Hematopoietic multipotent progenitor cell treated with erythropoietin and hydrocortisone succinate and interleukin-3 and kit ligand, for 4 days (in vitro differentiated cells): ENCODE measurements at places on chromosomes 2 and 18.

DNA sequence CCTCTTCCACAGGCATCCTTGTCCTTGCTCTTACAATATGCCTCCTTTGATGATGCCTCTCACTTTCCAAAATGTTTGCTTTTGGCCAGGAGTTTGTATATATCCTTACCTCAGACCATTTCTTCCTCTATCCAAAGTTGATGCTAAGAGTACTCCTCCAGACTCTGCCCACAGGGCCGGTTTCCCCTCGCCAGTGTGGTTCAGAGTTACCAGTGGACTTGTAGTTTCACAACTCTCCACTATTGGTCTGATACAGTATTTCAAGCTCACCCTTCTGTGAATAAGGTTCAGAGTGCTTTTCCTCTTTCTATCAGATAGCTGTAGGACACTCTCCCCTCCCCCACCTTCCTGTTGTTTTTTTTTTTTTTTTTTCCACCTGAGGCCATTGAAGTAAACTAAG, 42.2 kb upstream of the LINC00305 start:
- peak; percentile 4 for DNase-seq

- no peak for DNase-seq
These were observed 219.9 kb downstream of the TMX3 start for GRCh38 chr18:68494802-68495581.

DNA sequence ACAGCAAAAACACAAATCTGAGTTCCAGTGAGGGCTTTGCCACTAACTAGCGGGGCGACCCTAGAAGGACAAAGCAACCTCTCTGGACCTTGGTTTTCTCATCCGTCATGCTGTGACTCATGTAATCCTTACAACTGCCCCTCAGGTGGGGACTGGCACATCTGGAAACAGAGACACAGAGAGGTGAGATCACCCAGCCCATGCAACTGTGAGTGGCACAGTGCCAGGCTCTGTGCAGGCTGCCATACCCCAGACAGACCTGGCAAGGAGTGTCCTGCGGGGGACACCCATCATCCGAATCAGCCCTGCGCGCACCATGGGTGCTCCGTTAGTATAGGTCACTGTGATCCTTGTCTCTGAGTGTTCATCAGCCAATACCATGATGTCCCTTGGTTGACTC, 198.3 kb downstream of the SMAD7 start:
- no peak for DNase-seq

DNA sequence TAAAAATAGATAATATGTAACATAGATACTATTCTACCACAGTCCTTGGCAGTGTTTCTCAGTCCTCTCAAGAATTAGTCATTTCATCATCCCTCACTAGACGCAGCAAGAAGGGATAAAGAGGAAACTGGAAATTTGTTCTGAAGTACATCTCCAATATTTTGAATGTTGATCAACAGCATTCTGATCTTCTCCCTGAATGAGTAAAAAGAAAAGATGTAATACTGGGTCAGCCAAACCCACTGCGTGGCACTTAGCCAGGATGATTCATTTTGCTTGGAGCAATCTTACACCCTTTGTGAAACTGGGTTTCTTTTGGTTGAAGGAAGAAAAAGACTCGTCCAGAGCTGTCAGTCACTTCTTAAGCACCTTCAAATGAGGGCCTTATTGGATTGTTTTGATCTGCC, 54.1 kb downstream of the TAF1B start:
- peak; percentile 41 for DNase-seq

GRCh38 chr2:171154348-171154747, 6.3 kb downstream of the TLK1 start:
- DNase-seq: peak; percentile 66

GRCh38 chr2:27150639-27151230, 1.9 kb downstream of the TCF23 start:
- DNase-seq: no peak

DNA sequence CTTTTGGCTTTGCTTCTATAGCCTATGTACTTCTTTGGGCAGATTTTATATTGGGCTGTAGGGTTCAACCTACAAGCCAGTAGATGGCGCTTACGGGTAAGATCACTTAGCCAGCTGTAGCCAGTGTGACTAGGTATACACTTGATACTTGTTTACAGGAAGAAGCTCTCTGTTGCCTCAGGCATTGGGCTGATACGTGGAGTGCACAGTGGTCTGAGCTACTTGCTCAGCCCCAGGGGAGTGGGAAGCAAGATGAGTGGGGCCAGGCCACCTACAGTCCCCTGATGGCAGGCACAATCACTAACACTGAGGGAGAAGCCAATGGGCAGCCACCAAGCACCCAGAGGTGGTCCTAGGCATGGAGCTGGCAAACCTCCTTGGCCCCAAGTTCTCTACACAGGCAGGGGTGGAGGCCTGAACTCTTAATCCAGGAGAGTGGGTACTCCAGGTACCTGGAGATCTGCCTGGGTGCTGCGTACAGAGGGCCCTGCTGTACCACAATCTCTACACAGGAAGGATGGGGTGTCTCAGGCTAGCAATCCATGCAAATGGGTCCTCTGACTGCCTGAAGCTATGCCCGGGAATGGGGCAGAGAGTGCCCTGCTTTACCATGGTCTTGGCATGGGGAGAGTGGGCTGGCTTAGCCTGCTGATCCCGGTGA, 122.2 kb downstream of the NCOA1 start:
- DNase-seq: peak; percentile 77

- no peak for DNase-seq
These were observed 25.4 kb downstream of the DSG4 start for GRCh38 chr18:31402026-31402373.

DNA sequence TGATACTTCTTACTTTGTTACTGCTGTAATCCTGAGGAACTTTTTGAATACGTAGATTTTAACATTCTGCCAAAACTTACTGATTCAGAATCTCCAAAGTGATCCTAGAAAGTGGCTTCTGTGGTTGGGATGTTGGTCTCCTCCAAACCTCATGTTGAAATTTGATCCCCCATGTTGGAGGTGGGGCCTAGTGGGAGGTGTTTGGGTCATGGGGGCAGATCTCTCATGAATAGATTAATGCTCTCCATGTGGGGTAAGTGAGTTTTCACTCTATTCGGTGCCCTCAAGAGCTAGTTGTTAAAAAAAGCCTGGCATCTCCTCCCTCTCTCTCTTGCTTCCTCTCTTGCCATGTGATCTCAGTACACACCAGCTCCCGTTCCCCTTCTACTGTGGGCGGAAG, 329.9 kb downstream of the HRH4 start:
- no peak for DNase-seq

DNA sequence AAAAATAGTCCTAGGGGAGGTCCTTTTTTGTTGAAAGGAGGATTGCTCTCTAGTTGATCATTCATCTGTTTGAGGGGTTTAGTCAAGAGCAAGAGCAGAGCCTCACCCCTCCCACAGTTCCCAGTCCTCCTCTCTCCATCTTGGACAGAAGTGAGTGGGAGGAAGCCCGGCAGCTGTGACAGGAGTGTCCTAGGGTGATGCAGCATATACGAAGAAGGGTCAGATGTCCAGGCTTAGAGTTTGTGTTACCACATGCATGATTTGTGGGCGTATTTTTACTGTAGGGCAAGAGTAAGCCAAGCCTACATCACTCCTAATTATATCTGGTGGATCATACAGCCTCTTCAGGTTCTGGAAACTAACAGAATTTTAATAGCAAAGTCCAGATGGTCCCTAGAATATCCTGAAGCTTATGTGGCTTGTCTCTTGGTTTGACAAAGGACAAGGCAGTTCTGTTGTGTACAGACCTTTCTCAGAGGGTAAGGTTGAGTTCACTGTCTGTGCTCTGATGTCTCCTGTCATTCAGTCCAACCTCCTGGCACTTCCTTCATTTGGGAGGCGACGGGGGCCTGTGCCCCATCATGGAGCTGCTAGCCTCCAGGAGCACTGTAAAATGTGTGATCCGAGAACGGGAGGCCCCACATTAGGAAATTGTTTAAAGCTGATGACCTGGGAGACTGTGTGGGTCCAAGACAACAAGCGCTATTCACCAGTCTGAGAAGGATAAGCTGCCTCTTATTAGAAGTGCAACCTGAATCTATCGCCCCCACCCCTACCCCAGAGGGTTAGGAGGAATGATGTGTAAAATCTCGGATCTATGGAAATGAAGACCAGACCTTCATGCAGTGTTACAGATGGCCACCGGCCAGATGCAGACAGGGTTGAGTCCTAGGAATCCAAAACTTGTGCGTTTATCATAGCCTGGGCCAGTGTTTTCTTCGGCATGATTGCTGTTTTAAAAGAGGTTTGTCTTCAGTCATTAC, 6.9 kb downstream of the CEP68 start:
- no peak for DNase-seq

GRCh38 chr2:155747531-155747930, 585.0 kb downstream of the NR4A2 start:
- DNase-seq: no peak

- DNase-seq: no peak
These were observed 199.5 kb downstream of the SETBP1 start for GRCh38 chr18:44880170-44880569.

DNA sequence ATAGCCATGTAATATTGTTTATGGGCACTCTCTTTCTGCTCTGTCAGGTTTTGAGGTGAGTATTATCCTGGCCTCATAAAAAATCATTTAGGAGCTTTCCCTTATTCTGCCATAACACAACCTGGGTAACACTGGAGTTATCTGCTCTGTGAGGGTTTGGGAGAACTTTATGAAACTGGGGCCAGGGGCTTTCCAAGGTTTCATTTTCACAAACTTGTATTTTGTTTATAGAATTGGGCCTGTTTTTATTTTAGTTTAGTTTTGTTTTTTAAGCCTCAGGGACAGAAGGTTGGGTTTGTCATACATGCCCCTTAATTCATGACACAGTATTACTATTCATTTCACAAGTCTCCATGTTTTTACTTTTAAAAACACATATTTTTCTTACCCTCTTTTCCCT, 83.5 kb downstream of the IRS1 start:
- no peak for DNase-seq

- DNase-seq: no peak
These were observed 201.1 kb downstream of the PRKCE start for GRCh38 chr2:45852450-45853150.

DNA sequence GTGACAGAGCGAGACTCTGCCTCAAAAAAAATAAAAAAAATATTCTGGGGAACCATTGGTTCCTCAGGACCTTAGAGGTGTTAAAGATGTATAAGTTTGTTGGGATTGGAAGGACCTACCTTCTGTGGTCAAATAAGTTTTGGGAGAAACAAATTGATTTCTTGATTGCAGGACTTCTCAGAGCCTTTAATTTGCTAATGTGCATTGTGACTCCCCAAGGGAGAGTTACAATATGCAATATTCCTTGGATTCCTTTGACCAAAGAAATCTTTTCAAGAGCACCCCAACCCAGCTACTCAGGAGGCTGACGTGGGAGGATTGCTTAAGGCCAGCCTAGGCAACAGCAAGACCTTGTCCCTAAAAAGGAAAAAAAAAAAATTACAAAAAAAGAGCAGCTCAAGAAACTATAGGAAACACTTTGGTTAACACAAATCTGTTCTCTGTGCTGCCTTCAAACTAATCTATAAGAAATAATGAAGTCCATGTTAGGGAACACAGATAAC, 6.5 kb downstream of the NAGK start:
- no peak for DNase-seq

DNA sequence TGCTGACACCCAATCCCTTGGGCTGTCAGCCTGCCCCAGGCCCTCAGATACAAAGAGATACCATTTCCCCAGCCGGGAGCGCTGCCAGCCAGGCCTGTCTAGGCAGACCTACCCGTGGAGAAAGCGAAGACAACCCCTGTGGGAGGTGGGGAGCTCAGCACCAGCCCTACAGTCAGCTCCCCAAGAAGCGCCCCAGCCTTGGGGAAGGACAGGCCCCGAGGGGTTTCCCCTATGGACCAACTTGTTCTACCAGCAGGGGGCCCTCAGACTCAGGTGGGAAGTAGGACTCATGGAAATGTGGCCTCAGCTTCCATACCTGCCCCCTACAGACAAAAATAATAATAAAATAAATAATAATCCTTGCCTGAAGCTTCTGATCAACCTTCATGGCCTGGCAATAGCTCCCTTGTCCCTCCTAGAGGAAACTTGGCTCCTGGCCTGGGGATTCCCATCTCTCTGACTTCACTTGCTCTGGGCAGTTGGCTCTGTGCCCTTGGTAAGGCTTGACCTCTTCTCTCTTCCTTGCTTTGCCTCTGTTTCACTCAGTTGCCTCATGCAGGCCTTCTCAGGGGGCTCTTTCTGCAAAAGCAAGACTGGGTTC, 7.0 kb downstream of the SLC35F6 start:
- DNase-seq: peak; percentile 53

DNA sequence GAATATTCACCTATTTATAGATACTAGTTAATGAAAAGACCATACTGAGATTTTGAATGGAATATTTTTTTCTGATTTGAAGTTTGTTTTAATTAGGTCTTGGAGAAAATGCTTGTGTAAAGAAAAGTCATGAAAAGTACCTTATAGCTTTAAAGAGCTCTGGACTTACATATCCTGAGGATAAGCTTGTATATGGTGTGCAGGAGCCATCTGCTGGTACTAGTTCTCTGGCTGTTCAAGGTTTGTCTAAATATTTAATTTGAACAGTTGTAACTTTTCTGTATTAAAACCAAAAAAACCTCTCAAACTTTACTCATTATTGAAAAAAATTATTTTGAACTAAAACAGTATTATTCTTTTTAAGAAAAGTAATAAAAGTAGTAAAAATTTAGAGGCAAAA, 50.1 kb downstream of the UBR3 start:
- peak; percentile 75 for DNase-seq

- peak; percentile 13 for DNase-seq
These were observed 14.5 kb downstream of the KCNS3 start for GRCh38 chr2:17892770-17893534.
